AG08395 (cell line): ENCODE measurements at places on chromosomes 1 and 21.

- no peak for DNase-seq
Measured at GRCh38 chr1:44867801-44868200, 24.7 kb upstream of the PTCH2 start.

DNA sequence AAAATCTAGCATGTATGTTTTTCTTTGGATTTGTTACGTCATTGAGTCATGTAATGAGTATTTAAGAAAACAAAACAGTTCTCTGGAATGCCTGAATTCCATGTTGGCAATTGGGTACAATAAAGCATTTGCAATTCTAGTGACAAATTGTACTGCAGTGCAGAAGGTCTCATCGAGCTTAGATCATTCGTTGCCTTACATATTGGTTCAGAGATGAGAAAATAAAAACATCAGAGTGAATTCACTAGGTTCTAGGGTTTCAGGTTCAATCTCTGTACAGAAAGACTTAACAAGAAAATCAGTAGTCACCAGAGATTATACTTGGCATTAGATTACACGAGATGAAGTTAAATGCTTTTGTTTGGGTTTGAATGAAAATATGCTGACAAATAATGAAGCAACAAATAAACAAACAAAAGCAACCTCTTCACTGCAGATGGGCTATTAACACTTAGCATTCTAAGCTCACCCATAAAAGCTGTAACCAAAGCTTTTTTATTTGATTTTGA, 124.7 kb downstream of the RYR2 start:
- DNase-seq = no peak

DNA sequence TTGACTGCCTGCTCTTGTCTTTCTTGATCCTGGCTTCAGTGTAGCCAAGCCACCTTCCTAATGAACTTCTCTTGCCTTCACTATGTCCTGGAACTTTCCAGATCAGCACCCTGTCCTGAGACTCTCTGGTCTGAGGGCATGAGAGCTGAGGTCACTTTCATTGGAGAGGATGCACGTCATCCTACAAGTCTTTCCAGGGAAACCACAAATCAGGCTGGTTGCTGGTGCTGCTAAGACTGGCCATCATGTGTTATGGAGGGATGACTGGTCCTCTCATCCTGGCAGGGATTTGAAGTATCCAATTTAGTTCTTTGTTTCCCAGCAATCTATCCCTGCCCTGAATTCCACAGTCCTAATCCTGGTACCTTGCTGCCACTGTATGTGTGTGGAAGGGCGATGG, 228.6 kb downstream of the GPATCH2 start:
- no peak for DNase-seq

DNA sequence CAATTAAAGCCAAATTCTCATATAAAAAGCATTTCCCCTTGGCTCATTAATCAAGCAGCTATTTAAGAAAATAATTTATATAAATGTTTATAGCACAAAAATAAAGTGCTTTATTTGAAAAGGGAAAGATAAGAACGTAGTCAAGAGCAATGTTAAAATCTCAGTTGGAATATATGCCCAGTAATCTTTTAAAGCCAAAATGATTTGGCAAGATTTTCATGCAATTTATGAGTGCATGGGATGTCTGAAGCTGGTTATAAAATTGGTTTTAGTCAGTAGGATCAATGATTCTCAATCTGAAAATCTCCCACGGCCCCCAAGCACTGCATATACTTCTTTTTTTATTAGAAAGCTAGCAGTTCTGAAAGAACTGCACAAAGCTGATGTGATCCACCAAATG, 188.8 kb downstream of the RERE start:
- DNase-seq = no peak
